ENCODE measurements at places on chromosomes 12 and 14.

GRCh38 chr12:112126000-112126438, 659 bp downstream of the TRAFD1 start:
- no peak for DNase-seq

GRCh38 chr14:63726499-63726898, 1.4 kb downstream of the SGPP1 start:
- DNase-seq = no peak

- DNase-seq = no peak
Observed at GRCh38 chr12:96400631-96401075, 414 bp upstream of the CDK17 start.

GRCh38 chr12:13208533-13209435, 12.3 kb downstream of the EMP1 start:
- DNase-seq = no peak

GRCh38 chr14:74548881-74549280, 55.3 kb downstream of the ISCA2 start:
- DNase-seq = no peak

GRCh38 chr12:30251546-30251945, 444.1 kb downstream of the IPO8 start:
- no peak for DNase-seq

- no peak for DNase-seq
Observed at GRCh38 chr12:80192087-80192486, 92.8 kb downstream of the OTOGL start.

DNA sequence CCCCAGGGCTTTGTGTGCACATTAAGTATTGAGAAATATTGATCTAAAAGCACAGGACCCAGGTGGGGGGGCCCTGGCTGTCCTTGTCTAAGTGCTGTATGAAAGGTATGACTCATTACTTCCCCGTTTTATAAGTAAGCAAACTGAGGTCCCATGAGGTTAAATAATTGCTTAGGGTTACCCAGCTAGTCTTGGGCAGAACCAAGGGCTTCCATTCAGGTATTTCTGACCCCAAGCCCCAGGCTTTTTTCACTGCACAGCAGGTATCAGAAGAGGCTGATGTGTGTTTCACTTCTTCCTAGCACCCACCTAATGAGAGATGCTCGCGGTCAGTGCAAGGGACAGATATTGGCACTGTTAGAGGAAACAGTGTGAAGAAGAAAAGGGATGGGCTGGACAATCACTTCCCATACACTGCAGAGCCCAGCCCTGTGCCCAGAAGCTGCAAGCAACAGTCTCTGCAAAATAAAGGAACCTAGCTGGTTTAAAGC, 4.7 kb upstream of the TC2N start:
- peak; percentile 19 for DNase-seq

DNA sequence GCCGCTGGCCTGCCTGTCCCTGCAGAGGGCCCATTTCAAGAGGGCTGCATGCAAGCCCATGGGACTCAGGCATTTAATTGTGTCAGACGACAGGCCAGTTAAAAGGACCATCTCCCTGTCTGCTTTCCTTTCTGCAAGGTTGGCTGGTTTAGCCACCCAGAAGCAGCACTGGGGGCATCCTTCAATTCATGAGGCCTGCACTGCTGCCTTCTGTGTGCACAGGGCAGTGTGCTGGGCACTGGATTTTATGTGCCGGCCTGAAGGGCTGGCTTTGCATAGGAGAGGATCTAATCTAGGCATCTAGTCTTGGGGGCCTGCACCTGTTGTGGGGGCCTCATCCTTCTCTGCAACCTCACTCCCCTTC, 114.1 kb upstream of the FKBP4 start:
- DNase-seq = no peak

GRCh38 chr14:94466706-94467370, 9.2 kb downstream of the SERPINA9 start:
- DNase-seq = no peak

DNA sequence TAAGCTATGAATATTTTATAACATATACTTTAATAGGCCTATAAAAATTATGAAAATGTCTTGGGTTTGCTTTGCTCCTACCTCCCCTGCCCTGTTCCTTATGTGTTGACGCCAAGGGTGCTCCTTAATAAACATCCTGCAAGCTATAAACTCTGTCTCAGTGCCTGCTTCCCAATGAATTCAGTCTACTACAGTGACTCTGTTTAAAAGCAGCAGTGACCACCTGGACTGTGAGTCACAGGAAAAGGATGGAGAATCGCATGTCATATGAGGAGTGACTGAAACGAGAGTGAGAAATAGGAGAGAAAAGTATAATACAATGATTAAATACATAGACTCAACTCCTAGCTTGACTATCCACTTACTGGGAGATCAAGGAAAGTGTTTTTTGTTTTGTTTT, 41.1 kb upstream of the CFAP54 start:
- DNase-seq = no peak

DNA sequence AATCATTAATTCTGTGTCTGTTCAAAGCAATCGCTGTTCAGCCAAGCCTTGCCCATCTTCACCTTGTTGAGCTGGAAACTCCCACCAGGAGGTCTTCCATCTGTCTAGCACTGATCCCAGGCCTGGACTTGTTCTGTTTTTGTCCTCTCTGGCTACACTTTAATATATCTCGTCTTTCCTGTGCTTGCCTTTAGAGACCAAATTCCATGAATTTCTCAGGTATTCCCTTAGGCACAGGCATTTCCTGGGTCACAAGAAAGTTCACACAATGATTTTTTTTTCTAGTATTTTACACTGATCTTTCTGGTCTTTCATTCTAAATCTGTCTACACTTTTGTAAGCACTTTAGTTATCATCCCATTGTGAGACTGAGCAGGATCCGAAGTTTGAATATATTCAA, 116.4 kb upstream of the CCND2 start:
- DNase-seq = no peak

- DNase-seq = no peak
Observed at GRCh38 chr12:41465526-41465925, 277.4 kb downstream of the PDZRN4 start.

DNA sequence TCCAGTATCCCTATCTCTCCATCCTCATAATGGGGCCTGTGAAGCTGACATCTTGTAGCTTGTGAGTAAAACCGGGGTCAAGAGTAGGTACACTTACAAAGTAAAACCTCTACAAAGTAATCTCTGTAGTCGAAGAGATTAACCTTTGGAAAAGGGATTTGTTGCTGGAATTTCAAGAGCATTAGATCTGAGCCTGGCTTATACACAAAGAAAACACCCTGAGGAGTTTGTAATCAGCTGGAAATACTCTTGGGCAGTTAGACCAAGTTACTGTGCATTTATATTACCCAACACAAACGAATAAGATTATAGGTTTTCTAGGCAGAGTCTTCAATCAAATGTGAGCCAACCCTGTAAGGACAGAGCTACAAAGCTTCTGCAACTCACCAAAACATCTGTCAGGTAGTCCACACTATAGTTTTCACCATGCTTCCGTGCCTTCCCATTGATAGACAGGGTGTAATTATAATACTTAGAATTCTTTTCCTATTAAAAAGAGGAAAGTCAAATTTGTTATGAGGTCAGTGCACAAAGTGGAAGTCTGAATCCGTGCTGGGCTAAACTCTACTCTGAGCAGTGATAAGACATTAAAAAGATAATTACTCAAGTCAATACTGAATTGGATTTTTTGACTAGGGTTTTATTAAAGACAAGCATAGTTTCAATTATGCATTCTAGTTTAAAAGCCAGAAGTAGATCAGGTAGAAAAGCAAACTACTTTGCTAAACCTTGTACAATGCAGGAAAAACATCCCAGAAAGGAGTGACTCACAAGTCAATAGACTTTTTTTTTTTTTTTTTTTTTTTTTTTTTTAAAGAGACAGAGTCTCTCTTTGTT, 14.6 kb downstream of the GNS start:
- no peak for DNase-seq

DNA sequence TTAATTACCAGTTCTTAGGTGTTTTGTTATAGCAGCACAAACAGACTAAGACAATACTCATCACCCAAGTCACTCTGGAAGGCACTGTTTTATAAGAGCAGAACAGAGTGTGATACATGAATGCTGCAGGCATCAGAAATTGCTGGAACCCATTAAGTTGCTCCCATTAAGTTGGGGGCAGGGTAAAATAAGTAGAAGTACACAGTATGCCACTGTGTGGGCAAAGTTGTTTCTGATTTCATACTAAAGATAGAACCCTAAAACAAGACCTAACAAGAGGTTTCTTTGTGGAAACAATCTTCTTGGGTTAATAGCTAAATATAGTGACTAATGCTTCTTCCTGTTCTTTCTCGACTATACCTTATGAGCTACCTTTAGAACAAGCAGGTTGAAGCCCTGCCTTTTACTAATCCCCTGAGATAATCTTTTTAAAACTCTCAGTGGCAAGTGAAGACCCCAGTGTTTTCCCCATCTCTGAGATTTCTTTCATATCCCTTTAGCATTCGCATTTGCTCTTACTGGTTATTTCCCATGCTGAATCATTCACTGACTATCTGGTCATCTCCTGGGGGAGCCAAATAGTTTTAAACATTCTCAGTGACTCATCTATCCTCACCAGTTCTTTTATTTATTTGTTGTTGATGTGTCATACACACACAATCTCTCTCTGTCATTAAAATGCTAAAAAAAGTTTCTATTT, 52.3 kb downstream of the SOCS2 start:
- no peak for DNase-seq

- no peak for DNase-seq
Observed at GRCh38 chr12:116236976-116237375, 40.5 kb downstream of the MED13L start.

- no peak for DNase-seq
Observed at GRCh38 chr14:52706286-52706685, 714 bp upstream of the PSMC6 start.

DNA sequence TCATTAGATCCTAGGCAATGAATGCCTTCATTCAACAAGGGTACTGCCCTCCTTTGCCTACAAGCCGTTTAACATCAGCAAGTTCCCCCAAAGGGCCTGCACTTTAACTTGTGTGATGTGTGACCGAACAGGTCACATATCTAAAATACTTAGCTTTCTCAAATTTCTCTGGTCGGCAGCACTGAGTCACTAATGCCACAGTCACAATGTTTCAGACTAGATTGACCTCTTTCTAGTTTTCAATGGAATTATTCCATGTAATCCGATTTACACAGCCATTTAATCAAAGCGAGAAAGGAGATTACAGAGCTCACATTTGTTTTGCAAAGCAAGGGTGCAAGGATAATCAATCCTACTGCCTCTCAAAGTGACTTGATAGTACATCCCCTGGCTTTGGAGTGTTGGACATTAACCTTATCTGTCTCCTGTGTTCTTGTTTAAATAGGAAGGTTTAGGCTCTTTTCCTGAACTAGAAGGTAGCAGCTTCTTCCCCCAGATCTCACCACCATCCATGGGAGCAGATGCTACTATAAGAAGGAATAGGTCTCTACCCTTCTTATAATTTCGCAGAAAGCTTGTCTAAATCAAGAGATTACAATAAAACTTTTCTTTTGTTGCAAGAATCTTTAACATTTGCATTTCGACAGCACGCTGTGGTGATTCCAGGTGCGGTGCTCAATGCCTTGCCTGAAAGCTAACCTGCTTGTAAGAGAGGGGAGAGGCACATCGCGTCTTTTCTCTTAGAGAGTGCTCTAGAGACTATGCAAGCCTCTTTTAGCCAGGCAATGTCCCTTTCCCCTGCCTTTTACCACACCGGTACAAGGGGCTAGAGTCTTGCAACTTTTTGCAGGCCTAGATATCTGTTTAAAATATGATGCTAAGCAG, 1.8 kb downstream of the KITLG start:
- DNase-seq = no peak

- no peak for DNase-seq
Observed at GRCh38 chr12:123744836-123745235, 17.3 kb upstream of the DNAH10 start.

- DNase-seq = no peak
Observed at GRCh38 chr12:98674841-98675240, 29.8 kb downstream of the APAF1 start.

GRCh38 chr14:74896400-74896799, 14.7 kb downstream of the DLST start:
- no peak for DNase-seq

GRCh38 chr12:51809193-51809592, 39.3 kb downstream of the FIGNL2 start:
- no peak for DNase-seq

DNA sequence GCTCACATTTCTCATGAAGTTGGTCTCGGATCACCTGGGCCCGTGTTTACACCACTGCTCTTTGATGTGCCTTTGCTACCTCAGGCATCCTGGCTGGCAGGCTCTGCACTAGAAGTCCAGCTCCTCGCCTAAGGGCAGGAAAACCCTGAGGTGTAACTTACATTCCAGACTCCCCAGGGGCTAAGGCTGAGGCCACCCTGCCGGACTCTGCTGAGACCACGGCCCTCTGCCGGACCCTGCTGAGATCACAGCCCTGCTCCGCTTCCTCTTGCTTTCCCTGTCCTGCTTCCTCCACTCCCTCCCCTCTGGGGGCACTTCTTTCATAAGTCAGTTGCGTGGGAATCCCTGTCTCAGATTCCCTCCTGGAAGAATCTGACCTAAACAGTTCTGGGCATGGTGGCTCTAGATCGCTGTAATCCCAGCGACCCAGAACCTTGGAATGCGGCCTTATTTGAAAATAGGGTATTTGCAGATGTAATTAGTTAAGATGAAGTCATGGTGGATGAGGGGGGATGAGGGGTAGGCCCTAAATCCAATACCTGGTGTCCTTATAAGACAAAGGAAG, 17.2 kb downstream of the RILPL1 start:
- no peak for DNase-seq

DNA sequence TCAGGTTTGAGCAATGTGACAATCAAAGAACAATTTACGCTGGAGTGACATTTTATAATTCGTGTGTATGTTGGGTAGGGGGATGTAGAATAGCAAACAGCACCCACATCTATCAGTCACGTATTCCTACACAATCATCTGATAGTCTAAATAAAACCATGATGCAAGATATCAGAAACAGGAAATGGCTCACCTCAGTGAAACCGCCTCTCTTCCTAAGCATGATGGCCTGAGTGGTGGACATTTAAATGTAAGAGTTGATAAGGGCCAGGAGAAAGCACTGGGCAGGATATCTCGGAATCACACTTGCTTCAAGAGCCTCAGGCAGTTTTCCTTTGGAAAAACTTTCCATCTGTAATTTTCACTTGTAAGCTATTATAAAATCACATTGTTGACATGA, 128.2 kb downstream of the GRIP1 start:
- DNase-seq = no peak

- no peak for DNase-seq
Observed at GRCh38 chr12:72286526-72286925, 14.4 kb downstream of the TRHDE start.

DNA sequence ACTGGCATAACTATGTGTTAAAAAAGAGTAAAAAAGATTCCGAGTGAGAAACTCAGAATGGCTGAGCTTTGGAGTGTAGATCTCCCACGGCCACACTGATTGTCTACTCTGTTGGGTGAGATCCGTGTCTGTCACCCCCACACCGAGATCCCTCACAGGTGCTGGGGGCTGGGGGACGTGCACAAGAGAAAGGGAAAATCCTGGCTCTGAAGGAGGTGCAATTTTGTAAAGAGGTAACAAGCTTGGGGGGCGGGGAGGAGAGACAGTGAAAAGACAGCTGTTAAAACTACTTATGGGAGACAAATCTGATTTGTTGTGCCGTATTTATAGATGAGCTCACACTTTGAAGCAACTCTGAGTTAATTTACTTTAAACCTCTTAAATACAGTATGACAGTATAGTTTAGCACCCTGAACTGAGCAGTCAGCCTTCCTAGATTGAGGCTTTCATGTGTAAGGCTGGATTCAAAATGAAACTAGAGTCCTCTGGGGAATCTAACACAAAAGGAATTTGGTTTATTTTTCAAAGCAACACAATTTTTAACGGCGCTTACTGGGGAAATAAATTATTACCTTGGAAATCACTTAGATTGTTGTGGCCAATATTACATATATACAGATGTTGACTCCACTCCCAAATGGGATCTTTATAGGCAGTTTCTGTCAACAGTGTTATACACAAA, 167.4 kb upstream of the RGS6 start:
- no peak for DNase-seq

- no peak for DNase-seq
Observed at GRCh38 chr12:131826097-131826928, 1.9 kb upstream of the MMP17 start.

Measured in activated CD8-positive, alpha-beta memory T cell treated with anti-CD3 and anti-CD28 coated beads for 4 hours (primary cell).